Hepatocyte (in vitro differentiated cells): ENCODE measurements at places on chromosomes 1 and 21.

- peak; percentile 82 for DNase-seq
Observed at GRCh38 chr1:39657923-39658485, 13.9 kb downstream of the NT5C1A start.

DNA sequence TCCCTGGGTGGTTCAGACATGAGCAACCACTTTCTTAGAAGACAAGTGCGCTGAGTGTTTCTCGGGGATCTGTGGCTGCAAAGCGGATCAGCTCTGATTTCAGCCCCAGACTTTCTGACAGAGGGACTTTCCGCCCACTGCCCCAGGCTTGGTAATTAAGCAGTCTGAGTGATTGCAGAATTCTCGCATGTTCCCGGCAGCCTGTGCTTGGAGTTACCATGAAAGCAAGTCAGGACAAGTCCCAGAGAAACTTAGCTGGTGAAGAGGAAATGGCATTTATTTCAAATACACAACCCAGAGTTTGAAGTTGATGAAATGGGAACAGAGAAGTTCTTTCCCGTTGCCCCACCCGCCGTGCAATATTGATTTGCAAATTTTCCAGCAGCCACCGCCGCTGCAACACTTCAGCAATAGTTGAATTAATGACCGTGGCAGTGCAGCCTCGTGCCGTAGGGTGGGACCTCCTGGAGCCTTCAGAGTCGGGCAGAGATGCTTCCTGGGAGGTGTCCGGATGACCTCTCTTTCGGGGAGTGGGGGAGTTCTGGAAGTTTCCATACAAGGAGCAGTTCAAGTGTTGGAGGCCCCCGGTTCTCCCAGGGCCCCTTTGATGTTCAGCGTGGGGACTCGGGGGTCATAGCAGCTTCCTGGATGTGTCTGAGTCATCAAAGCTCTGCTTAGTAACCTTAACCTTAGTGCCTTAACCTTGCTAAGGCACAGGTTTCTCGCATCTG is 134.7 kb downstream of the KAZN start:
- DNase-seq = peak; percentile 20

- peak; percentile 85 for DNase-seq
Observed at GRCh38 chr1:115782571-115783281, 14.2 kb upstream of the CASQ2 start.

GRCh38 chr1:76231320-76231719 is 156.8 kb downstream of the ST6GALNAC3 start:
- DNase-seq = no peak

DNA sequence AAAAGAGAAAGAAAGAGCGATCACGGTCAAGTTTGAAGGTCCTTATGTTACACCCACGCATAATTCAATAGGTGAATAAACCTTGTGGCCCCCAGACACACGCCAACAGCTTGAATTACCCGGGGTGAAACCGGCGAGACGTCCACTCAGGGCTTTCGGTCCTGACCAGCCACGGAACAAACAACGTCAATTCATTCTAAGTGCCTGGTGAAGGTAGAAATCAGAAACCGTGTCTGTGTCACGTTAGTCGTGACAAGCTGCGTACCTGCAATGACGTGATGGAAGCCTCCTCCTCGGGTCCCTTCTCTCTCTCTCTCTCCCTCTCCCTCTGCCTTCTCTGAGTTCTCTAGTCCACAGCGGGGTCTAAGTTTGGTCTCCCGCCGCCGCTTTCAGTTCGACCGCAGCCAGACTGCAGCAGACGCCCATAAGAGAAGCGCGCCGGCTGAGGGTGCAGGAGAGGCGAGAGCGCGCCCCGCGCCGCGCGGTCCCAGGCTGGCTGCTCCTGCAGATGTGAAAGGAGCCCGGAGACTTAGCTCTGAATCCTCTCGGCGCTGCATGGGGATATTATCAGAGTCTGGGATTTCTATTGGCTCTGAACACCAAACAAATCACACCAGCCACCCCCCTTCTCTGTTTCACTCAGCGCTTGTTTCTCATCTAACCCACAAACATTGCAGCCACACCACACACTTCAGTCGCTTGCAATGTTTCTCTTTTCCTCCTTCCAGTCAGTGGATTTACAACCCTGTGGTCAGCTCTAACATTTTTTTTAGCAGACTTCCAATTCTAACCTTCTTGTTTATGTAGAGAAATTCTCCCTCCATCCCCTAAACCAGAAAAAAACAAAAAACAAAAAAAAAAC is at the start of gene GREM2:
Gene GREM2 (minus strand): TSS at position 537 of the 862 bp plus-strand sequence. CDS start 118,680 bp downstream, outside the sequence.
- peak; percentile 74 for DNase-seq

- no peak for DNase-seq
Observed at GRCh38 chr1:247548769-247549182, at the start of gene GCSAML. Gene GCSAML (plus strand): TSS chr1:247549134. CDS start chr1:247549192, 58 bp downstream.

GRCh38 chr1:52140633-52141512 is 1.0 kb upstream of the ZFYVE9 start:
- no peak for DNase-seq

DNA sequence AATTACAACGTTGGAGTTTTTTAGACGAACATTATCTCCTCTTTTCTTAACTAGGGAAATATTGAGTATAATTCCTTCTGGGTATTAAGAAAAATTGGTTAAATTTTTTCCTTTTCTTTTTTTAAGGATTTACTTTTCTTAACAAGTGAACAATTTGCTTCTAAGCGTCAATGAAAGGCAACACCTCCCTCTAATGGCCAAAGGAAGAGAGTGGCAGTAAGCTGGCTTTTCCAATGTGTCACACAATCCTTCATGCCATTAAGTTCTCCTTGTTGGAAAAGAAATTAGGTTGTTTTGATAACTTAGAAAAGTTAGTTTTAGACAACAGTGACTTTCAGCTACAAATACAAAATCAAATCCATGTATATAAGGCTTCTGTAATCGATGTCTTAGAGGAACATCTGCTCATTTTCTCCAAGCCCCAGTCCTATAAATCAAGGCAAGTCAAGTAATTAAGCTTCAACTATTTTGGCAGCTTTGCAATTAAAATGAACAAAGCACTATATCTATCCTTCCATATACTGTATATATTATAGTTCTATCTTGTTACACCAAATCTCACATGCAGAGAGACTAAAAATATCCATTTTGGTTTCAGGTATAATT is 62.8 kb downstream of the EDEM3 start:
- DNase-seq = peak; percentile 65

- DNase-seq = no peak
Observed at GRCh38 chr1:65691972-65692371, 100.7 kb upstream of the PDE4B start.

DNA sequence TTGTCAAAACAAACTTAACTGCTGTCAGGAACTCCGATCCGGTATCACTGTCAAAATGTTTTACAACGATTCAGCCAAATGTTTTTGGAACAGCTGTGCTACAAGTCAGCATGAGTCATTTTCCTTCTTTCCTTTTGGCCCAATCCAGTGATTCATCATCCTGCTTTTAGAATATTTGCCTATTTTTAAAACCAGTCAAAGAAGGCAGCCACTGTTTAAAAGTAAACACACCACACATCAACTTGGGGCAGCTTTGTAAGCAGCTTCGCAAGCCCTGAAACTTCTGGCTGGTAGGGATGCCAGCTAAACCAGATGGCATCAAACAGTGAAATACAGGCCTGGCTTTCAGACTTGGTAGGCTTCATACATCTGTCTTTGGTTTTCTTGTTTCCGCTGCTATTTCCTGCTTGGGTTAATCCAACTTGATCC is 14.9 kb downstream of the MAP3K7CL start:
- peak; percentile 26 for DNase-seq

GRCh38 chr21:35436899-35437298 is 387.8 kb upstream of the RUNX1 start:
- DNase-seq = no peak

GRCh38 chr21:32119811-32120210 is 159.0 kb downstream of the MIS18A start:
- no peak for DNase-seq

DNA sequence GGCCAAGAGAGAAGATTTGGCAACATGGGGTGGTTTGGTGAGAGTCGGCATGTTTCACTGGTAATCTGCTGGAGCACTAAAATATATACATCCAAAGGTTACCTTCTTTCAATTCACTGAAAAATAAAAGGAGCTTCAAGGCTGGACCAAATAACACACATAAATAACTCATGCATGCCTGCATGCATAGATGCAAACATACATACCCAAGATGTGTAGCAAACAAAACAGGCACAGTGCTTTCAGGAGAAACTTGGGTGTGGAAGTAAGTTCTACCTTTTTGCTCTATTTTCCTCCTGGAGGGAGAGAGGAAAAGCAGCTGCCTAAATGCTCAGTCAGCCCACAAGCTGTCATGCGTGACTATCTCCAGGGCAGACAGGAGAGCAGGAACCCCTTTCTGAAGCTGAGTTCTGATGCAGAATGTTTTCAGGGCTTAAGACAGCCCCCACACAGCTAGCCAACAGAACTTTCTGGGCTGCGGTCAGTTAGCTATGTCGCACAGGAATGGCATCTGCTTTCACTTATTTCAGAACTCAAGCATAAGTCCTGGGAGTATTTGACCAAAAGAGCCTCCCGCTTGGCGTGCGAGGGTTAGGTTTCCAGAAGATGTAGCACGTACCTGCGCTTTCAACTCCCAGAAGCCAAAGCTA is 166.2 kb downstream of the TOMM20 start:
- DNase-seq = peak; percentile 64

GRCh38 chr21:17590430-17590829 is 22.3 kb downstream of the BTG3 start:
- no peak for DNase-seq

DNA sequence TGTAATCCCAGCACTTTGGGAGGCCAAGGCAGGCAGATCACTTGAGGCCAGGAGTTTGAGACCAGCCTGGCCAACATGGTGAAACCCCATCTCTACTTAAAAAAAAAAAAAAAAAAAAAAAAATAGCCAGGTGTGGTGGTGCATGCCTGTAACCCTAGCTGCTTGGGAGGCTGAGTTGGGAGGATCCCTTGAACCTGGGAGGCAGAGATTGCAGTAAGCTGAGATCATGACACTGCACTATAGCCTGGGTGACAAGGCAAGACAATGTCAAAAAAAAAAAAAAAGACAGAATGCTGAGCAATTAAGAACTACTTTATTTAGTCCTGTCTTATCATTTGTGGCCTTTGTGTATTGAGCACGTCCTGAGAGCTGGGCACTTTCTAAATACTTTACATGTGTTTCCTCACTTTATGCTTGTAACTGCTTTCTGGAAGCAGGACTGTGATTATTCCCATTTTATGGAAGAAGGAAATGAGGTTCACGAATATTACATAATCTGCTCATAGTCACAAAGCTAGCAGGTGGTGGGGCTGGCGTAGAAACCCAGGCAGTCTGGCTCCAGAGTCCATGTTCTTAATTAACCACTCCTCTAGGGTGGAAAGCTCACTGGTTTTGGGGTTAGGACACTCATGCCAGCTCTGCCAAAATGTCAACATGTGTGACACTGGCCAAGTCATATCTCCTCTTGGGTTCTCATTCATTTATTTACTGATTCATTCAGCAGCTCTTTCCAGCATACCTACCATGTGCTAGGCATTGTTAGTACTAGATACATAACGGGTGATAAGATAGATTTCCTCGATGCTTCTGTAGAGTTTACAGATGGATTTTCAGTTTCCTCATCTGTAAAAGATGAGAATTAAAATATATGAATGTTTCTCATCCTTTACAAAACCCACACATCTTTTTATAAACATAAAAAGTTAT is 57.7 kb downstream of the DDR2 start:
- DNase-seq = no peak

- no peak for DNase-seq
Observed at GRCh38 chr1:183968386-183968785, 69.1 kb downstream of the COLGALT2 start.

DNA sequence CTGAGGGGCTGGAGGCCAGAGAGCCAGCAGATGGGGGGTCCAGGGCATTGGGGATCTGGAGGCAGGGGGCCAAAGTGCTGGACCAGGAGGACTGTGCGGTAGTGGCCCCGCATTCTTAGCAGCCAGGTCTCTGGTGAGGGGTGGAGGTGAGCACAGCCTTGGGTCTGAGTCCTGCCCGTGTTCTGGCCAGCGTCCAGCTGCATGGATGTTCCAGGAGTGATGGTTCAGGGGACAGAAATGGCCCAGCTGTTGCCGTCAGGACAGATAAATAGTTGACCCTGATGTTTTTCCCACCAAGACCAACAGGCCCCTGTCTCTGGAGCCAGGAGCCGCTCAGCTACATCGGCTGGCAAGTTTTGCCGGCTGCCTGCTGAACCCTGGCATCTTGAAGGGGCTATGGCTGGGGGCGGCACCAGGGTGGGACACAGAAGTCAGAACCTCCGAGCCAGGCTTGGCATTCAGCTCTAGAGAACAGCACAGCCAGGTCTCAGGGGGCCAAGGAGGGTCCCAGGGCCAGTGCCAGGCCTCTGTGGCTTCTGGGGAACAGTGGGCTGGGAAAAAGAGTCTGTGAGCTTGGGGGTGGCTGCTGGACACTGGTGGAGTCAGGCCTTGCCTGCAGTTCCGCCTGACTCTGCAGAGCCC is 19.4 kb upstream of the TTC34 start:
- DNase-seq = no peak

DNA sequence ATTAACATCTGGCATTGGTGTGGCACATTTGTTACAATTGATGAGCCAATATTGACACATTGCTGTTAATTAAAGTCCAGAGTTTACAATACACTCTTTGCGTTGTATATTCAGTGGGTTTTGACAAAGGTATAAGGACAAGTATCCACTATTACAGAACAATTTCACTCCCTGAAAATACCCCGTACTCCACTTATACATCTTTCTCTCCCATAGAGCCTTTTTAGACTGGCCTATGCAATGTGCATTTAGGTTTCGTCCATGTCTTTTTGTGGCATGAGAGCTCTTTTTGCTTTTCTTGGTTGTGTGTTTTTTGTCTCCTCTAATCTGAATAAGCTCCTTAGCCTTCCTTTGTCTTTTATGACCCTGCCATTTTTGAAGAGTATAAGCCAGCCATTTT is 40.6 kb upstream of the TSNAX start:
- no peak for DNase-seq

GRCh38 chr1:153963030-153963849 is at the start of gene SLC39A1:
Gene SLC39A1 (minus strand): TSS chr1:153963537. CDS start chr1:153962715, 822 bp downstream.
- peak; percentile 99 for DNase-seq

DNA sequence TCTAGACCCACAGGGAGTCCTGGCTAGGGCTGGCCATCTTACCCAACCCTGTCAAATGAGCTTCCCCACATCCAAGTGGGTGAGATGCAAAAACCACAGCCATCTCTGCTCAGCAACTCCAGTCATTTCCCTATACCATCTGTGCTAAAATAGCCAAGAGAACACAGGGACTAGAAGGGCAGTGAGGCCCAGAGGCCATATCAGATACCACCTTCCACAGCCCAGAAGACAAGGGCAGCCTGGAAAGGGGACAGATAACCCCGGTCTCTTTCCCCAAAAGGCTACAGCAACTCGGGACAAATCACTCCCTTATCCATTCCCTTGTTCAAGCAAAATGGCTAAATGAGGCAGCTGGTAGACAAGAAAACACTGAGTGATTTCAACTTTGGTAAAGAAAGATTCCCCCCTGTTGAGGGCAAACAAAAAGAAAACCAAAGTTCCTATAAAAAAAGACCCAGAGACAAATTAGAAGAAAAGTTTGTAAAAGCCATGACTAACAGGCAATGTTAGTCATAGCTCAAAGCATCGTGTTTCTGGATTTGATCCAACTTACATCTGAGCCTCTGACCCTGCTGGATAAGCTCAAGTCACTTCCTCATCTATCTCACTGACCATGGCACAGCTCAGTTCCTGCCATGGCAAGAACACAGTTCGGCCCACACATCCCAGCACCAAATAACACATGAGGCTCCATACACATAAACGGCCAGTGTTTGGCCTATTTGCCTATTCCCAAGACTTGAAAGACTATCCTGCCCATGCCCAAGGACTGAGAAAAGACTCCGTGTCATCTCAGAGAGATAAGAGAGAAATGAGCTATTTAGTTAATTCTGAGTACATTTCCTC is 3.1 kb downstream of the LAMB3 start:
- DNase-seq = peak; percentile 70
